ENCODE measurements at places on chromosomes 3 and 15.

- no peak for DNase-seq
These were observed 505.1 kb downstream of the MECOM start for GRCh38 chr3:169158379-169158778.

- no peak for DNase-seq
These were observed 57.2 kb downstream of the NIPA2 start for GRCh38 chr15:22895465-22896190.

DNA sequence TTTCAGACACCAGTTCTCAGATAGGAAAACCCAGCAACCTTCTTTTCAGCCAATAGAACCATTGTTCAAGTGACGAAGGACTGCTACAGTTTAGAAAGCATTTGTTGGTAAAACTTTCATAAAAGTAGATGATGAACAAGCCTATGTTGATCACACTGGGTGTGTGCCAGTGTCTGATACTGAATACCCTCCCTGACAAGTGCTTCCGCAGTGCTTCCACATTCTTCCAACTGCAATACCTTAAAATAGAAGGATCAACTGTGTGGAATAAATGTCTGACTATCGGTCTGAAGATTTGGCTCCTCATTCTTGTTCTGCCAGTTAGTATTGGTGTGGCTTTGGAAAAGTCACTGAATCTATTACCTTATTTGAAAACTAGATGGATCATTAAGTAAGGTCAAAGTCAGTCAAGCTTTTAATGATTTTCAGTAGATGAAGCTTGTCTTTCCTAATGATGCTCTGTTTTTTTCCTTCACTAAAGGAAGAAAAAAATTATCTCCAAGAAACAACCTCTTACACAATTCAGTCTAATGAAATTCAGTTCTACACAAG is 479.4 kb upstream of the CBLB start:
- DNase-seq = no peak

DNA sequence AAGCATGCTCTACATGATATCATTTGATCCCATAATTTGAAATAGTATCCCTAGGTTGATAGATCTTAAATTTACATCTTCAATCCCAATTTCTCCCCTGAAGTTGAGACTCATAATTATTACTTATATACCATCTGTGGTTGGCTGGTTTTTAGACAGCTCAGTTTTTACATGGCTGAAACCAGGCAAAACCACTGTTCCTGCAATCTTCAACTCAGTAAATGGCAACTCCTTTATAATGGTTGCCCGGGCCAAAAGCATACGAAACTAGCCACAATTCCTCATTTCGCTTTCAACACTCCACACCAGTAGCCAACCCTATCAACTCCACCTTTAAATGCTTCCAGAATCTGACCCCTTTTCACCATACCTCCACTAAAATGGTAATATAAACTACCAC is 118.5 kb downstream of the TGFBR2 start:
- no peak for DNase-seq

GRCh38 chr3:147406028-147406931 is at the start of gene ZIC4:
Gene ZIC4, minus strand, starts transcription at chr3:147406543. Its CDS starts 3,746 bp downstream, at chr3:147402797.
- no peak for DNase-seq

DNA sequence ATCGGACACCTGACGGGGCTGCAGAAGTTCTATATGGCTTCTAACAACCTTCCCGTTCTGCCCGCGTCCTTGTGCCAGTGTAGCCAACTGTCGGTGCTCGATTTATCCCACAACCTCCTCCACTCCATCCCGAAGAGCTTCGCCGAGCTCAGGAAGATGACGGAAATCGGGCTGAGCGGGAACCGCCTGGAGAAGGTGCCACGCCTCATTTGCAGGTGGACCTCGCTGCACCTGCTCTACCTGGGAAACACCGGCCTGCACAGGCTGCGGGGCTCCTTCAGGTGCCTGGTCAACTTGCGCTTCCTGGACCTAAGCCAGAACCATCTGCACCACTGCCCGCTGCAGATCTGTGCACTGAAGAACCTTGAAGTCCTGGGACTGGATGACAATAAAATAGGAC is 9.8 kb upstream of the LRRC34 start:
- no peak for DNase-seq

GRCh38 chr3:177229791-177230190 is 32.5 kb upstream of the TBL1XR1 start:
- no peak for DNase-seq

DNA sequence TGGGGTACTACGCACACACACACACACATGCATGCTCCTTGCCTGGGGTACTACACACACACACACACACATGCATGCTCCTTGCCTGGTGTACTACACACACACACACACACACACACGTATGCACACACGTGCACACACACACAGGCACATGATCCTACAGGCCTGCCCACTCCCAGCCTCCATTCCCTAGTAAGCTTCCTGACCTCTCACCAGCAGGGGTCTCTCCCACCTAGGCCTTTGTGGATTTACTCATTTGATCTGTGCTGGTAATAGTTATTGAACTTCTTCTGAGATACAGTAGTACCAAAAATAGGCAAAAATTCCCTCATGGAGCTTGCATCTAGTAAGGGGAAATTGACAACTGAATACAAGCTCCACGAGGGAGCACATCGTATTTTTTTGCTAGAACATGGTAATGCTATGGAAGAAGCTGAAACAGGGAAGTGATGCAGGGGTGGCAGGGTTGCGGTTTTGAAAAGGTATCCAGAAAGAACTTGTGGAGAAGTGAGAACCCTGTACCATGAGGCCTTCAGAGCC is 19.1 kb downstream of the TTC21A start:
- peak; percentile 35 for DNase-seq

DNA sequence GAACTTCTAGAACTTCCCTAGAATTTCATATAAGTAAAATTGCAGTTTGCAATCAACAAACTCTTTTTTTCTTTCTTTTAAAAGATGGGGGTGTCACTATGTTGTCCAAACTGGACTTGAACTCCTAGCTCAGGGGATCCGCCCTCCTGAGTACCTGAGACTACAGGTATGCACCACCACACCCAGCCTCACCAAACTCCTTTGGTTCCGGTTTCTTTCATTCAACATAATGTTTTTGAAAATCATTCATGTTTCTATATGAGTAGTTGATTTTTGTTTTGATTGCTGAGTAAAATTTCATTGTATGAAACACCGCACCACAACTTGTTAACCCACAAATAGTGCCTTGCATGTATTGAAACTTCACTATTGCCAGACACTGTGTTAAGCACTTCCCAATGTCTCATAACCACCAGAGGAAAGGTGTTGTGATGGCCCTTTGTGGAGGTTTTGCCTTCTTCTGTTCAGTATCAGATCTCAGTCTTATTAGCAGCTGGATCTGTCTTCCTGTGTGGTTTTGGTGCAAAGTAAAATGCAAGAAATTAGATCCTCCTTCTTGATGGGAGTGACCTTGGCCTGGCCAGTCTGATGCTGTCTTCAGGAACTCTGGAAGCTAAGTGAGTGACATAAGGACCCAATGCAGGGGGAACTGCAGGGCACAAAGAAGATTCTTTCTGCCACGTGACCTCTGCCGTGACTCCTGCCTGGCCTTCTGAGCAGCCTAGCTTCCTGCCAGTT is 78.8 kb upstream of the UBE2E1 start:
- DNase-seq = no peak

GRCh38 chr15:76963596-76963995 is 31.3 kb upstream of the PSTPIP1 start:
- no peak for DNase-seq

- no peak for DNase-seq
These were observed 601.7 kb upstream of the GBE1 start for GRCh38 chr3:82363131-82363530.

DNA sequence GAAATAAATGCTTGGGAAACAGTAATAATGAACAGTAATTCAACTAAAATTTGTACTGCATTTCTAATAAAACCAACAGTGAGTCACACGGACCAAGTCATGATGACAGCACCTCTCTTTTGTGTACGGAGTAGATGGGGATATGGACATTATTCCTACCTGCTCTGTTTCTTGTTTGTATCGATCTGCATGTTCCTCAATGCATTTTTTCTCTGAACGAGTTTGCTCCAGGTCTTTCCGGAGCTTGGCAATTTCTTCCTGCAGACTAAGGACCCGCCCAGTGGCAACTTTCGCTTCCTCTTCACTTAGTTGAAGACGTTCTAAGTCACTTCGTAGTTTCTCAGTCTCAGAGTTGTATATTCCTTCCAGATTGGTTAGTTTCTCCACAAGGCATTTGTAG is 74.4 kb upstream of the MYO5C start:
- DNase-seq = no peak

DNA sequence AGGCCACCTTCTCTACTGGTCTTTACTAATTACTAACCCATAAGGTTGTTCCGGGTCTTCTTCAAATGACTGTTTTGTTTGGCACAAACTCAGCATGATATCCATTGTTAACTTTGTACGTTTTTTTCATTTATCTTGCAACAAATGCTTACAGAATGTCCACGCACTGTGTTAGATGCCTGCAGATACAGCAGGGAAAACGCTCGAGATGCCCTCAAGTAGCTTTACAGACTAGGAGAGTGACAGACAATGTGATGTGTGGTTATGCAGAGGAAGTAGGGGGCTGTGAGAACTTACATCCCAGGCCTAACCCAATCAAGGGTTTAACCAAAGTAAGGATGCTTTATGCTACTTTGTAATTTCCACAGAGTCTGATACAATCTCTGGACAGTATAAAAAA is 949 bp upstream of the RFC4 start:
- DNase-seq = no peak

DNA sequence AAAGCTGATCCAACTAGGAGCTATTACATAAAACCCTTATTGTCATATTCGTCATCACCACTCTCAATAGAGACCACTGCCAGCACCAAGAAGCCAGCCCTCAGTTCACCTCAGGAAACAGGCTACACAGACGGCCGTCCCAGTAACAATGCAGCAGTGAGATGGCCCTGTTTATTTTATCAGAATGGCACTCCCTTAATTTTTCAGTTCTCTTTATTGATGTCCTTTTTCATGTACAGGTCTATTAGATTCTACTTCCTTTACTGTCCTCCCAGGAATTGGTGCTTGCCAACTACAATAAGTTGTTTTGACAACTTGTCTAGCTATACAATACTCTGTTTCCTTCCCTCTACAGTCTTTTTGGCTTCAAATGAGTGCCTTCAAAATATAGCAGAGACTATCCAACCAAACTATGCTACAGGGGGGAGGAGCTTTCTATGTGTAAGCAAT is 272.5 kb downstream of the ZBTB20 start:
- no peak for DNase-seq

- no peak for DNase-seq
These were observed 32.3 kb upstream of the MAP3K13 start for GRCh38 chr3:185330644-185331043.

DNA sequence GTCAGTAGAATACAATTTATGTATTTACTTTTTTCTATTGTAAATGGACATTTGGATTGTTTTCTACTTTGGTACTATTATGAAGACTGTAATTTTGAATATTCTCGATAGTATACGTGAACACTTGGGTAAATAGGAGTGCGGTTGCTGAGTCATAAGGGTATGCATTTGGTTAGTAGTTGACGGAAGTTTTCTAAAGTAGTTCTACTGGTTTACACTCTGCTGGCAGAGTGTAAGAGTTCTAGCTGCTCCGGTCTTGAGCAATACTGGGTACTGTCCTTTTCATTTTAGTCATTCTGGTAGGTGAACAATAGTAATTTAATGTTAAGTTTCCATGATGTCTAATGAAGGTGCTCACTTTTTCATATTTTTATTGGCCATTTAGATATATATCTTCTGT is 70.0 kb downstream of the MEF2A start:
- DNase-seq = no peak

DNA sequence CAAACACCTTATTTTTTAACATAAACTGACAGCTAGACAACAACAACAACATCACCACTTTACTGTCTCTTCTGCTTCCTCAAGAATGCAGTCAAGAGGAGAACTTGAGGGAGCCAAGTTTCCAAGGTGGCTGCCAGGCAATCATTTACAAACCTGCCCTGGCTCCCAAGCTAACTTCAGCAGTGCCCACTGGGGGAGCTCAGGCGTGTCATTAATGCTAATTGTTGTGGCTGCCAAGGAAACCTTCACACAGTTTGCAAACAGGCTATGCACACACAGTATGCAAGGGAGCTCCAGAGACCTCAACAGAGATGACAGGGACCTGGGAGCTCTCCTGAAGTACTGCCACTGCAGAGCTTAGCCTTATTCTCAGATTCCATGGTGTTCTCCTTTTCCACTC is 2.1 kb downstream of the DZIP1L start:
- DNase-seq = no peak

DNA sequence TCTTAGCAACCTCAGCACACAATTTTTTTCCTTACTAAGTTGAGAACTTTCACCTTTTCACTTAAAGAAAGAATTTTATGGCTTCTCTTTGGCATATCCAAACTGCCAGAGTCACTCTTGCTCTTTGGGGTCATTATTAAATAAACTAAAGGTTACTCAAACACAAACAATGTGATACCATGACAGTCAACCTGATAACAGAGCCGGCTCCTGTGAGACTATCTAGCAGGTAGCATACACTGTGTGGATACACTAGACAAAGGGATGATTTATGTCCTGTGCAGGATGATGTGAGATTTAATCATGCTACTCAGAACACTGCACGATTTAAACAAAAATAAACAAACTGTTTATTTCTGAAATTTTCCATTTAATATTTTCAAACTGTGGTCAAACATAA is 35.6 kb downstream of the LRRFIP2 start:
- DNase-seq = no peak

DNA sequence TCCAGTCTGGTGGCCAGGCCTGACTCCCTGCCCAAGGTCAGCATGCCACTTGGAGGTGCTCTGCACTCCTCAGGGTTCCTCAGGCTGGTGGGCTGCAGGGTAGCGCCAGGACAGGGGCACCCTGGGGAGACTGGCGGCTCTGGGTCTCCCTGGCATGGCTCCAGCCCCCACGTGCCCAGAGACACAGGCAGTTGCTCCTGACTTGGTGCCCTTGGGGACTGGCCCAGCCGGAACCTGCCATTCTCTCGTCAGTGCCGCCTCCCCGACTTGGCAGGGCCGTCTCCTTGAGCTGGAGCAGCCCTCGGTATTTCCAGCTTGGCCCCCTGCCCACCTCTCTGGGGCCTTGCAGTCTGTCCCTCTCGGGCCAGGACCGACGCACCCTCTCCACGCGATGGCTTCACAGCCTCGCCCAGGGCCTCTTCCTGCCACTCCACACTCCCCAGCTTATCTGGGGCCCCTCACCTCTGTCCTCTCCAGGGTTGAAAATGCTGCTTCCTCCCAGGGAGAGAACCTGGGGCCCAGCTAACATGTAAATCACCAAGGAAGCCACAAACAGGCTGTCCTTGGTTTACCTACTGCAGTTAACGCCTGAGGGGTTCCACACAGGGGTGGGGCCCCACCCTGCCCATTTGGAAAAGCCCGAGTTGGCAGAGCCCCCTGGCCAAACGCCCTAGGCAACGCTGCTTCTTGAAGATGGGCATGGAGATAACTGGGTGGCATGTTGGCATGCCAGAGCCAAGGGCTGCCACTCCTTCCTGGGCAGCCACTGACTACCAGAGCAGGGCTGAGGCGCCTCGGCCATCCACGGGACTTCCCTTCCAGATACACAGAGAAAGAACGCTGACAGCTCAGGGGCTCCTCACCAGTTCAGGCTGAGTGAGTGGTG is 61.4 kb downstream of the SMAD6 start:
- DNase-seq = no peak

DNA sequence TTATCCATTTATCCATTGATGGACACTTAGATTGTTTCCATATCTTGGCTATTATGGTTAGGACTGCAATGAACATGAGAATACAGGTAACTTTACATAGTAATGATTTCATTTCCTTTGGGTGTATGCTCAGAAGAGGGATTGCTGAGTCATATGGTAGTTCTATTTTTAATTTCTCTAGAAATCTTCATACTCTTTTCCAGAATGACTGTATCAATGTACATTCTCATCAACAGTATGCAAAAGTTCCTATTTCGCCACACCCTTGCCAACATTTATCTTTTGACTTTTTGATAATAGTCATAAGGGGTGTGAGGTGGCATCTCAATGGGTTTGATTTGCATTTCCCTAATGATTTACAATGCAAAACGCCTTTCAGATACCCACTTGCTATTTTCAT is 6.2 kb upstream of the NIPA1 start:
- DNase-seq = no peak

Measured in stimulated activated CD4-positive, alpha-beta T cell treated with anti-CD3 and anti-CD28 coated beads, Interleukin-4, amount 100 ng/mL, for 4 hours (primary cell).